Fibroblast of skin of right biceps (primary cell): ENCODE measurements at places on chromosomes 1 and 21.

DNA sequence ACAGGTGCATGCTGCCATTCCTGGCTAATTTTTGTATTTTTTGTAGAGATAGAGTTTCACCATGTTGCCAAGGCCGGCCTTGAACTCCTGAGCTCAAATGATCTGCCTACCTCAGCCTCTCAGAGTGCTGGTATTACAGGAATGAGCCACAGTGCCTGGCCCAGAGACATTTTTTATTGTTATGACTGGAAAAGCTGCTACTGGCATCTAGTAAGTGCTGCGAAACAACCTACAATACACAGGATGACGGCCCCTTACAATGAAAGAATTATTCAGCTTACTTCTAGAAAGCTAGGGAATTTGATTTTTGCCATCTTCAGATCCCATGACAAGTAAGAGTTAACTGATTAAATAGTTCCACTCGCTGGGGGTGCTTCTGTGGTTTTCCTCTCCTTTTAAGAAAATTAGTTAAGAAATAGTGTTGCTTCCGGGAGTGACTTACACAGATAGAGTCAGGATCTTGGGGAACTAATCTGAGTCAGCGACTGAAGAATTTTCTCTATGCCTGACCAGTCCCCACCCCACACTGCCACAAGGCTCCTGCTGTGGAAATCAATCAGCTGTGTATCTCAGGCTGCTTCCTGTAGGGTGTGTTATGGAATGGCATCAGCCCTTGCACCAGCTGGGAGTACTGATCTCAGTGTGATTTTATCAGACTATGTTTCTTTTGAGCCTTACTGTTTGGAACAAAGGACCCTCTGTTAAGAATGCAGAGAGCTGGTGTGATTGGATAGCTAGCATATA, 93.0 kb upstream of the BMP8A start:
- DNase-seq = peak; percentile 98

- peak; percentile 26 for DNase-seq
Measured at GRCh38 chr1:182602935-182603645, 1.1 kb downstream of the RGS16 start.

DNA sequence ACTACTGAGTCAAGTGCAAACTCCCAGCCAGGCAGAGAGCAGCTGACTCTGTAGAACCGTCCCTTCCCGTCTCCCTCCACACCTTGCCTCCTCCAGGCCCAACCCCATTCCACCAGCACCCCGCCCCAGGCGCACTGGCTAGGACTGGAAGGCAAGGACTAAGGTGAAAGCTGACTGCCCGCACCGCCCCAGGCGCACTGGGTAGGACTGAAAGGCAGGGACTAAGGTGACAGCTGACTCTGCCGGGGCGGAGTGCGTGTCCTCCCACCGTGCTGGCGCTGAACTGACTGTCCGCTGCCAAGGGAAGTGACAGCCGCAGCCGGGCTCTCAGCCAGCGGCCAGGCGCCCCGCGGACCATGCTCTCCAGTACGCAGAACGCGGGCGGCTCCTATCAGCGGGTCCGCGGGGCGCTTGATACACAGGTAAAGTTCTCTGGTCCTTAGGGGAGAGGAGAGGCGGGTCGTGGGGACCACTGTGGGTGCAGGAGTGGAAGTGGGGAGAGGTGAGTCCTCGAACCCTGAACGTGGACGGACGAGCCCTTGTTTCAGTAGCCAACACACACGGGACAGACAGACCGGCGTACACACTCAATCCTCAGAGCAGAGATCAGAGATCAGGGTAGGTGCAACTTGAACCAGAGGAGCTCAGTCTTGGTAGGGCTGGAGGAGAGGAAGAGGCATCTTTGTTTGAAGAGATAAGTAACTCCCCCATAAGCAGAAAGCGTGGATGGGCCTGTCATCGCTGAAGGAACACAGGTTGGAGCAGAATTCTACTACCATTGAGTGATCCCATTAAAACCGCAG, 58.0 kb downstream of the RBM11 start:
- no peak for DNase-seq

- DNase-seq = peak; percentile 43
Measured at GRCh38 chr1:174990382-174990999, 9.3 kb upstream of the CACYBP start.

DNA sequence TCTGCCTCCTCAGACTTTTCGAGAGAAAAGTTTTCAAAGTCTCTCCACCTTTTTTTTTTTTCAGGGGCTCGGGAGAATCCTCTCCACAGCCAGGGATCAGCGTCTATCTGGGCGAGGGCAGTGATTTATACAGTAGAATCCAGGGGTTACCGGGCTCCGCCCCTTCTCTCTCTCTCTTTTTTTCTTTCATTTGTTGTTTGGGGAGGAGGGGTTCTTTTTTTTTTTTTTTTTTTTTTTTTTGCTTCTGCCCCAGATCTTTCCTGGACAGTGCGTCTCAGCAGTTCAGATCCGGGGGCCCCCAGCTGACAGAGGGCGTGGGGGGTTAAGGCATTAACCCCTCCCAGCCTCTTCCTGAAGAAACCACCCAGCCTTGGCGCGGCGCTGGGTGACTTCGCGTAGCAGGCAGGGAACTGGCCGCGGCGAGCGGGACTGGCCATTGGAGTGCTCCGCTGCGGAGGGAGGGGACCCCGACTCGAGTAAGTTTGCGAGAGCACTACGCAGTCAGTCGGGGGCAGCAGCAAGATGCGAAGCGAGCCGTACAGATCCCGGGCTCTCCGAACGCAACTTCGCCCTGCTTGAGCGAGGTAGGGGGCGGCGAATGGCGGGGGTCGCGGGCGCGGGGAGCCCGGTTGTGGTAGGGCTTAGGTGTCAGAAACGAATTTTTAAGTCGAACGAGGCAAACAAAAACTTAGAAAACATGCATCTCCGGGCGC, at the start of gene S1PR1:
TSS of gene S1PR1 (plus strand) at position 504 of the 713 bp plus-strand sequence. CDS start 1,966 bp downstream, outside the sequence.
- DNase-seq = peak; percentile 79

GRCh38 chr1:235460770-235461169, 43.5 kb downstream of the B3GALNT2 start:
- no peak for DNase-seq

GRCh38 chr1:43238991-43239469, 30.8 kb upstream of the TMEM125 start:
- no peak for DNase-seq

GRCh38 chr1:234698686-234699085, 88.7 kb upstream of the IRF2BP2 start:
- no peak for DNase-seq

GRCh38 chr1:46001081-46001785, 131.2 kb downstream of the PIK3R3 start:
- DNase-seq = no peak

GRCh38 chr1:180462102-180462501, 40.3 kb downstream of the ACBD6 start:
- peak; percentile 10 for DNase-seq

DNA sequence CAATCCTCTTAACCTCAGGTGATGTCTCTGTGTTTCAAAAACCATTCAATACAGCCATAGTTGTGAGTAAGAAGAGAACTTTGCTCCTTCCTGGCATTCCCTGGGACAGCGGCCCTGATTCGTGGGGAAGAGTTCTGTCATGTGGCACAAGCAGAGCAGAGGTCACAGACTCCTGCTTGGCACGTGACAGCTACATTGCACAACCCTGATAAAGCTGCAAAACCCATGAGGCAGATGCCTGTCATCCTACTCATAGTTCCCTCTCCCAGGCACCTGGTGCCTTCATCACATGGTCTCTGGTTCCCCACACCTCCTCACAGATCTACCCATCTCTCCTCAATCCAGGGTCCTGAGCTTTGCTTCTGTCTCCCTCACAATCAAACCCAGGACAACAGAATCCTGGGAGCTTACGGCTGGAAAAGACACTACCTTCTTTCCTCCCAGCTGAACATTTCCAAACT, 70.8 kb downstream of the PLPP3 start:
- peak; percentile 33 for DNase-seq

- no peak for DNase-seq
Measured at GRCh38 chr1:193438771-193439170, 252.4 kb upstream of the B3GALT2 start.

- DNase-seq = no peak
Measured at GRCh38 chr1:247347477-247348222, 16.0 kb upstream of the ZNF496 start.

DNA sequence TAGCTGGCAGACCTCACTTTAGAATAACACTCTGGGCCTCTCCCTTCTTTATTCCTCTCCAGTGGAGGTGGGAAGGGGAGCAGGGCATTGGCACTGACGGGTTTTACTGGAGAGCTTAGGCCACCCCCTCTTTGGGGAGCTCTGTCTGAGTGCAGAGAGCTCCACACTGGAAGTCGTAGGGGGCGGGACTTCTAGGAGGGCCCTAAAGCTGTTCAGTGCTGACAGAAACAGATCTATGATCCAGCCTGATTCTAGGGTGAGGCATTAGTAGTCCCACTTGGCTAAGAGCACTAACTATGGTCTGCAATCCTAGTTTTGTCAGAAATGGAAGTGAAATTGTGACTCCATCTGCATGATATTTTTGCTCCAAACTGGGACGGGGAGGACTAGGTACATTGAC, 138.7 kb downstream of the MIS18A start:
- peak; percentile 27 for DNase-seq

DNA sequence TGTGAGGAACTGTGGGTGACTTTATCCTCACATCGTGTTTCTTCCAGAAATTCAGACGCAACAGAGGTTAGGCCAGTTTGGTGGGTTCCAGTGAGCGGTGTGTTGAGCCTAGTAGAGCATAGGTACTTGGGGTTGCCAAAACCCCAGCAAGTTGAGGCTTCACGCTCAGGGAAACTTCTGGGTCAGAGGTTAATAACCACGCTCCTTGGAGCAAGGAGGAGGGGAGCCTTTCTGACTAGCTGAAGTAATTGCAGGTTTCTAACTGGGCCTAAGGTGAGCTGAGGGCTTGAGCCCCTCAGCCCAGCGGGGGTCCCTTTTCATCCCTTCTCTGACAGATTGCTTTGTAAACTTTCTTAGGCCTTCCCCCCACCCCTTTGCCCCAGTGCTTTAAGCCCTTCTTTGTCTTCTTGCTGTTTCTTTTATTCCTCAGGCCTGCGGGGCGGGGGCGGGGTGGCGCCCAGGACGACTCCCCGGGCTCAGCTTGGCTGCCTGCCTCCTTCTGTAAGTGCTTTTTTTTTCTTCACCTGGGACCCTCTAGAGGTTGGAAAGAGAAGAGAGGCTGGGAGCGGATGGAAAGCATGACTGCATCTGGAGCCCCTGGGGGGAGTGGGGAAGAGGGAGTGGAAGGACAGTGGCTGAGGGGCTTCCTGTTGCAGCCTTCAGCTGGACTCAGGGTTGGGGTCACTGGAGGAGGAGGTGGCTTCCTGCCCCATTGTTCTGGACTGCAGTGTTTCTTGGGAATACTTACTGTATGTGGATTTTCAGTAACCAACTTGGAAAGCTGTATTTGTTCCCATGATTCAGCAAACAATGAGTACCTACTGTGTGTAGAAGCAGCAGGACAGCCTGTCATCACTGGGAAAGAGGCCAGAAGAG, 1.3 kb upstream of the ZNF436 start:
- DNase-seq = peak; percentile 36

DNA sequence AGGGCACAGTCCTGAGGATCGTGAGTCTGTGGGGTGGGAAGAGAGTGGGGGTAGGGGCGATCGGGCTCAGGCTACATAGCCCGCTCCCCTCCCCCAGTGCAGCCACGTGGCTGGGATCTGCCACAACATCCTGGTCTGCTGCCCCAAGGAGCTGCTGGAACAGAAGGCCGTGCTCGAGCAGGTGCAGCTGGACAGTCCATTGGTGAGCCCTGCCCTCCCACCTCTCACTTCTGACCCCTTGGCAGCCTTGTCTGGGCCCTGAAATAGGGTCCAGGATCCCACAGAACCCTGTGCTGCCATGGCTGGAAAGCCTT, 5.0 kb downstream of the CNKSR1 start:
- no peak for DNase-seq

- no peak for DNase-seq
Measured at GRCh38 chr1:169570172-169570574, 16.1 kb downstream of the F5 start.

DNA sequence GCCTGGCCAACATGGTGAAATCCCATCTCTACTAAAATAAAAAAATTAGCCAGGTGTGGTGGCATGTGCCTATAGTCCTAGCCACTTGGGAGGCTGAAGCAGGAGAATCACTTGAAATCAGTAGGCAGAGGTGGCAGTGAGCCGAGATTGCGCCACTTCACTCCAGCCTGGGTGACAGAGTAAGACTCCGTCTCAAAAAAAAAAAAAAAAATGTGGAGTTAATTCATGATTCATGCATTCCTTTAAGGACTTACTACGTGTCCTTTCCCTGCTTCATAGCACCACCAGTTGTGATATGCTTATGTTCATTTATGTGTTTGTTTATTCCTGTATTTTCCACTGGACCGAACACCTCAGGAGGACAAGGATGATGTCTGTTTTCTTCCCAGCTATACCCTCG, 12.7 kb upstream of the PRELP start:
- DNase-seq = peak; percentile 88

DNA sequence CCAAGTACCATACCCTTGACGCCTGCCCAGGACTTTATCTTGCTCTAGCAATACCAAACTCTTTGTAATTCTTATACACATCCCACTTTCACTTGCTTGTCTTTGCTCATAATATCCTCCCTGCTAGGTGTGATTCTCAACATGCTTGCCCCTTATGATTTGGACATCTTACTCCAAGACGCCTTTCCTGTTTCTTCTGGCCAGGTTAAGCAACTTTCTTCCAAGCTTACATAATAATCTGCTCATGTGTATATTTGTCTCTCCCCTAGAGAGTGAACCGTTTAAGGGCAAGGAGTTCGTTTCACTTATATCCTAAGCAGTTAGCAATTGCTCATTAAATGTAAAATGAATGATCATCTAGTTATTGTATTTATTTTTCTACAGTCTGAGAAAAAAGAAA, 21.8 kb downstream of the CRYZL1 start:
- no peak for DNase-seq

- DNase-seq = no peak
Measured at GRCh38 chr1:217527151-217527550, 103.7 kb downstream of the GPATCH2 start.

GRCh38 chr1:50989694-50990093, 19.6 kb downstream of the CDKN2C start:
- peak; percentile 27 for DNase-seq

DNA sequence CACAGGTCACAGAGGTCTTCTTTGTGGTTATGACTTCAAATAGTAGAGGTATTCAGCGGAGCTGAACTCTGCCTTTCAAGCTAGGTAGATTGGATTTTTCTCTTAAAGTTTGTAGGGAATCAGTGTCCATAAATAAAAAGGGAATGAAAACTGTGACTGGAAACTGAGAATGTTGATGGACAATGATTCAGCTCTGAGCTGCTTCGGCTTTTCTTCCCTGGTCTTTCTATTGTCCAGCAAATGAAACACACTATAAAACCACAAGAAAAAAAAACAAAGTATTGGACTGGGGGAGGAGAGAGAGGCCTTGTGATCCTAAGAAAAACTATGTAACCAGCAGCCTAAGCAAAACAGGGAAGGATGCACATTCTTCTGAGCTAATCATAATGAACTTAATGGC, 11.1 kb downstream of the TNNI3K start:
- no peak for DNase-seq

DNA sequence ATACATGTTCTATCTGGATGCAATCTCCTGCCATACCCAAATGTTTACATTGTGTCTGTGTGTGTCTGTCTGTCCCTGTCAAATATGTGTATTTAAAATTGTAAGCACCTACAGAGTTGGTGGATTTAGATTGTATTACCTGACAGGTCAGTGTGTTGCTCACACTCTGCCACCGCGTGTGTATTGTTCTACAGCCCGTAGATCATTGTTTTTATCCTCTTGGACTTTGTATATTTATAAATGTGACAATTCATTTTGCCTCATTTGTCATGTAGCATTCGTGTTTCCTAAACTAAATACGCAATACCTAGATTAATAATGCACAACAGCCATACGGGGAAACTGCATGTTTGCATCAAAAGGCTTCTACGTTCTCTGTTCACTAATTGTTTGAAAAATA, 634 bp downstream of the ALG14 start:
- DNase-seq = no peak

GRCh38 chr1:94679332-94680038, 137.9 kb upstream of the F3 start:
- peak; percentile 18 for DNase-seq

GRCh38 chr1:63849149-63849548, 75.3 kb downstream of the ROR1 start:
- no peak for DNase-seq
